ENCODE measurements at places on chromosomes 11 and 22.

- DNase-seq: no peak
These were observed 294.7 kb upstream of the ZC3H12C start for GRCh38 chr11:109798521-109798920.

GRCh38 chr11:8642196-8642841, 40.1 kb downstream of the TRIM66 start:
- DNase-seq: no peak

GRCh38 chr22:33565580-33565995, 354.7 kb downstream of the LARGE1 start:
- no peak for DNase-seq

GRCh38 chr22:38628444-38628843, 27.7 kb downstream of the FAM227A start:
- no peak for DNase-seq

DNA sequence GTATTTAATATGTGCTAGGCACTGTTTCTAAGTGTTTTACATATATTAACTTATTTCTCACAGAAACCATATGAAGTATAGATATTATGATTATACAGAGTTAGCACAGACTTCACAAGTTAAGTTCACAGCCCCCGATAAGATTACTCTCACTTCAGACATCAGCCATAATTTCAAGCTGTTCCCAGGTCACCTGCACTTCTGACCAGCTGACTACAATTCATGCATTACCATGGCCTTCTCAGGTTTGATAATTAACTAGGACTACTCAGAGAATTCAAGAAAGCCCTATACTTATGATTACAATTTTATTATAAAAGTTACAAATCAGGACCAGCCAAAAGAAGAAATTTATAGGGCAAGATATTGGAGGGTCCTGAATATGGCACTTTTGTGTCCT, 68.2 kb upstream of the RRM1 start:
- DNase-seq: no peak

DNA sequence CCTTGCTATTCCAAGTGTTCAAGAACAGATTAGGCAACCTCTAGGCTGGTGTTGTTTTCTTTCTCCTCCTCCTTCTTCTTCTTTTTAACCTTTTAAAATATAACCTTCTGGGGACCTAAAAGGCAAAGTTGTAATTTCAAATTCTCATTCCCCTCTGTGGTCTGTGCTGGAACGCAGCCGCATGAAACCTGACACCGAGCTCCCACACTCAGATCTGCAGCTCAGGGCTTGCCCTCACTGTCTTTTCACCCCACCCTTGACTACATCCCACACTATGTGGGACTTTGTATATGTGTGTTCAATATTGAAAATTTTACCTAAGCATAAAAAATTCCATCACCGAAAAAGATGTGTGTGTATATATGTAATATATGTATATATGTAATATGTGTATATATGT, 62.0 kb upstream of the ARHGAP42 start:
- DNase-seq: no peak

- DNase-seq: no peak
These were observed 6.3 kb downstream of the BEST1 start for GRCh38 chr11:61956191-61957020.

DNA sequence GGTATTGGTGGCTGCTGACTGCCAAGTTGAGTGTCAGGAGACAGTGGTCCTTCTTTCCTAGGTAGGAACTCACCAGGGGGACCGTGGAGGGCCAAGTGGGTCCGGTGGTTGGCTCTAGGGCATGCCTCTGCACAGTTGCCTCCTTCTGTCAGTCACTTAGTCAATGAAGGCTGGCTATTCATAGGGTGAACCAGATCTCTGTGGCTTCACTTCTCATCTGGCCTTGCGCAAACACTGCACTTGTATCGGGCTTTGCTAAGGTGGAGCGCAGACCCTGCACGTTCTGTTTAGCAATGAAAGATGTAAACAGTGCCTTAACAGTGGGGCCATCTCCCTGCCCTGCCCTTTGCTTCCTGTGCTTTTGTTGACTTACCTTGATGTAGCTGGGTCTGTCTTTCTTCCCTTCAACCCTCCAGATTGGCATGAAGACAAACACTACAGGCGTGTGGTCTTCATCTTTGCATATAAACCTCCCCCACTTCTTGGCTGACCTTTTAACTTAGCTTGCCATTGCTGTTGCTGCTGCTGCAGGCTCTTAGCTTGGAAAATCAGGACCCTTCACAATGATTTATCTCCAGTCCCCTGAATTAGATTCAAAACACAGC, 6.7 kb upstream of the SORL1-AS1 start:
- no peak for DNase-seq

- DNase-seq: no peak
These were observed 22.6 kb downstream of the KREMEN1 start for GRCh38 chr22:29095459-29095858.

- peak; percentile 6 for DNase-seq
These were observed 1593.1 kb upstream of the TENM4 start for GRCh38 chr11:81033779-81034540.
